ENCODE measurements at places on chromosomes 5 and 9.

DNA sequence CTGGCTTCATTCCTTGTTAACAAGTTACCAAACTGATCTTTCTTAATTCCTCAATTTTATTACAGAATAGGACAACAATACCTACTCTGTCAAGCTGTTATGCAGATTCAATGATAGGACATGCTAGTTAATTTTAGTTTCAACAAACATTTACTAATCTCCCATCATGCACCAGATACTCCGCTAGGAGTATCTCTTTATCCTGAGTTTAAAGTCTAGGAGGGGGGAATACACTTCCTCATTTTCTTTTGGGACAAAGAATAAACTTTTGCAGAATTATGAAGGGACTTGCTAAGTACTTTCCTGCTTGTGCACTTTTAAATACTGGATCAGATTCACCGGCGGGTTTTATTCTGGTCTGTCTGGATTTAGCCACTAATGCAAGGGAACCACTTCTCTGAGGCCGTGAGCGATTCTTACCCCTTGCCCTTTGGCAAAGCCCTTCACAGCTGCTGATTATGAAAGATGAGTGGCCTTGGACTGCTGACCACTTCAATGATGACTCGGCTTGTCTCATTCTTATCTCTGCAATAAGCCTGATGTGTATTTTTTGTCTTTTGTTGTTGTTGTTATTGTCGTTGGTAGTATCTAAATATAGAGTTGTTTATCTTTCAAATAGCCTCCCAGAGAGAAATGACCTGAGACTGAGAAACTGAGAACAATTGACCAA lies 73.9 kb downstream of the RMI1 start:
- no peaks in the 10 kb centered on the region for H3K36me3 ChIP-seq
- DNase-seq, result no peak
- no peak overlapping the region for H3K27ac ChIP-seq
- no peak overlapping the region for H3K4me3 ChIP-seq
- H3K27me3 ChIP-seq, result no peaks in the 10 kb centered on the region

- H3K27ac ChIP-seq, result no peak overlapping the region
- no peak for DNase-seq
- no peaks in the 10 kb centered on the region for H3K27me3 ChIP-seq
- no peaks in the 10 kb centered on the region for H3K36me3 ChIP-seq
- H3K4me3 ChIP-seq, result no peak overlapping the region
These were observed 216.5 kb upstream of the NR4A3 start for GRCh38 chr9:99605016-99605743.

DNA sequence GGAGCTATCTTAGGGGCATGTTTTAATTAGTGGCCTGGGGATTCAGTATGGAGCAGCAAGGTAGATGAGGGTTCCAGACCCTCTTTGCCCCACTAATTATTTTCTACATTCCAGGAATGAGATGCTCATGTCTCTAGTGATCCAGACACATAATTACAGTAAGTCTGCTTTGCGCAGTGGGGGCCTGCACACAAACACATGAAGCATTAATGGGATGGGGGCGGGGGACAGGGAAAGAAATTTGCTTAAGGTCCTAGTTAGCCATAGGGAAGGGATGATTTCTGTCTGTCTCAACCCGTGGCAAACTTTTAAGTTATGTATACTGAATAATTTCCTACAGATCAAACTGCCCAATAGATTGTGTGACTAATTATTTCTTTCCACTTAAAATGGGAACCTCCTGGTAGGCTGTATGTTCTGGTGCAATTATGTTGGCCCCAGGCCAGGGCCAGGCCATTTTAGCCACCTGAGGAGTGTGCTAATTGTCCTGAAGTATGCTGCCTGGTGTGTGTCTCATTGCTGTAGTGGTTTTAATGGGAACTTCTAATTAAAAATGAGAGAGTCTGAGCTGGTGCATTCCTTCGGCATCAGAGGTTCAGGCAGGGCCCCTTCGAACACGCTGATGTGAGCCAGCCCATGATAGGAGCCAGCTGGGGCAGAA lies 134.4 kb downstream of the PTTG1 start:
- no peaks in the 10 kb centered on the region for H3K27me3 ChIP-seq
- H3K4me1 ChIP-seq, result no peaks in the 10 kb centered on the region
- no peak overlapping the region for H3K4me3 ChIP-seq
- H3K27ac ChIP-seq, result no peak overlapping the region
- DNase-seq, result no peak
- H3K36me3 ChIP-seq, result no peaks in the 10 kb centered on the region

DNA sequence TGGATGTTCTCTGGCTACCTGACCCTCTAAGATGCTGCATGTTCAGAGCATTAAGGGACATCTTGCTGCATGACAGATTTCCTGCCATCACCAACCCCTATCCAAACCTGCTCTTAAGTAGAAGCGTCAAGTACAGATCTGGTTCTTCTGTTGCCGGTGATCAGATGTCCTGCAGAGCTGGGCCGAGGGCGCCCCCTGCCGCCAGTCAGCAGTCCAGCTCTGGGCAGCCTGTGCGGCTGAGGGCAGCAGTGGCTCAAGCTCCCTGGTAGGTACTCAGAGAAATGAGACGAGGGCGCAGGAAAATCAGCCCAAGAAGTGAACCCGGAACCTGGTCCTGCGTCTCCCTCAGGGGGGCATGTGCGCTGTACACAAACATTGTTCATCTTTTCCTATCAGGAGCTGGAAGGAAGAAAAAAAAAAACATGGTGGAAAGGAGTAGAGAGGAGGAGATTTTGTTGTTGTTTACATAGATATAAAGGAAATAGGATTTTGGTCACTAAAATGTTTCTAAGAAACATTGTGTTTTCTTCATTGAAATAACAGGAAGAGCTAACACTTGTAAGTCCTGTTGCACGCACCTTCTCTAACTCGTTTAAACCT lies 95.8 kb downstream of the CFAP90 start:
- H3K4me3 ChIP-seq, result no peak overlapping the region
- no peak overlapping the region for H3K27ac ChIP-seq
- H3K36me3 ChIP-seq, result no peaks in the 10 kb centered on the region
- H3K27me3 ChIP-seq, result no peaks in the 10 kb centered on the region

DNA sequence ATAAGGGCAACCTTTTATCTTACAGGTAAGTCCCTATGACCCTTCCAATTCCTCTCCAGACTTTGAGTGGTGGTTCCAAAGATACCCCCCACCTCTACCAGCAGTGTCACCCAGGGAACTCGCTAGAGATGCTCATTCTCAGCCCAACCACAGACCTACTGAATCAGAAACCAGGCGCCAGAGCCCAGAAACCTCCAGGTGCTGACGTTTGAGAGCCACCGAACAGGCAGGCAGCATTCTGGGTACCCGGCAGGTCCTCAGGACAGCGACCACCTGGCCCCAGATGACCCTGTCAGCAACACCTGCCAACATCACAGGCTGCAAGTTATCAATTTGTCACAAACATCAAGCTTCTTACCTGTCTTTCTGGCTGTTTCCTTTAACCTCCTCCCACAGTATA lies 19.5 kb downstream of the RAPGEF1 start:
- no peaks in the 10 kb centered on the region for H3K27me3 ChIP-seq
- H3K36me3 ChIP-seq, result no peaks in the 10 kb centered on the region
- no peak for DNase-seq
- no peak overlapping the region for H3K27ac ChIP-seq
- H3K4me3 ChIP-seq, result no peak overlapping the region

DNA sequence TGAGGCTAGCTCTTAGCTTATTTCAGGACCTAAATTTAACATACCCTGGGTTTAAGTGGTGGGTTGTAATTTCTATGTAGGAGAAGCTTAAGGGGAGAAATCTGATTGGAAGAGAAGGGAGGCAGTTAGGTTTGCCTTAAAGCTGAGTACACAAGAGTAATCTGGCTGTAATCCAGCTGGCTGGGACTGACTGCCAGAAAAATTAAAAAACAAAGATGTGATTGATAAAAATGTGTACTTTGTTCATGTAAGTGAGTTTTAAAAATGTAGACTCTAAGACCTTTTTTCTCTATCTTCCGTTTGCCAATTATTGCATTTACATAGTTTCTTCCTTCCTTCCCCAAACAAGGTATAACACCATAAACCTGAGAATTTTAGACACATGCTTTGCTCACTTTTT lies 17.5 kb upstream of the MSMP start:
- no peaks in the 10 kb centered on the region for H3K27me3 ChIP-seq
- DNase-seq, result no peak
- H3K27ac ChIP-seq, result no peak overlapping the region
- H3K36me3 ChIP-seq, result no peaks in the 10 kb centered on the region

DNA sequence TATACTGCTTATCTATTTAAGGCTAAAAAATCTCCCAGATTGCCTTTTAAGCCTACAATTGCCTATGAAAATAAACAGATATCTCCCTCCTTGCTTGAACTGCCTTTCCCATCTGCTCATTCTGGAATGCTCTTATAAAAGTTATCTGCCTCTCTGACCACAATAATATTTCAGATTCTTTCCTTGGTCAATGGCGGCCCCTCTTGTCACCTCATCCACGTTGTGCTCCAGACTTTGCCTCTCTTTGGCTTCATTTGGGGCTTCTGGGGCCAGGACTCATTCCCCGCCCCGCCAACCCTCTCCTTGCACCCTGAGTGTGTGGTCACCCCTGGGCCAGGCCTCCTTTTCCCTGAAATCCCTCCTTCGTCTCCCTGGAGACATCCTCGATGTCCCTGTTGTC lies 110.0 kb upstream of the RPS23 start:
- no peaks in the 10 kb centered on the region for H3K27me3 ChIP-seq
- no peak overlapping the region for H3K27ac ChIP-seq
- no peaks in the 10 kb centered on the region for H3K36me3 ChIP-seq
- no peaks in the 10 kb centered on the region for H3K4me1 ChIP-seq
- no peak overlapping the region for H3K4me3 ChIP-seq
- no peak for DNase-seq

DNA sequence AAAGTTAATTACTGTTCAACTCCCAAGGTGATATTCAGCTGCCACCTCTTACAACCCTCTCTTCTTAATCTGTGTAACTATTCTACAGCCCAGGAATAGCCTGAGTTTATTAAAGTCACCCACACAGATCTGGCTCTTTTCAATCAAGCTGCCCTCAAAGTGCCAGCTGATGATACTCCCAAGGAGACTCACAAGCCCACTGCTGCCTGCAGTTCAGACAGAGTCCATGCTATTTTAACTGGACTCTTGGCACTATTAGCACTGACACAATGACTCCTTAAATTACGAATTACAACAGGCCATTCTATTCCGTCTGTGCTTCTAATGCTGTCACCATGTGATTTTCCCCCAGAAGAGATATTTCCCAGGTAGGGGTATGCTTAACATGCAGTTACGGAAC lies 26.3 kb downstream of the REEP5 start:
- peaks cover 7% of the 10 kb centered on the region for H3K36me3 ChIP-seq
- H3K27me3 ChIP-seq, result no peaks in the 10 kb centered on the region
- DNase-seq, result no peak
- H3K4me3 ChIP-seq, result no peak overlapping the region

GRCh38 chr5:100777680-100778300 lies 125.3 kb downstream of the ST8SIA4 start:
- no peak for DNase-seq
- no peak overlapping the region for H3K27ac ChIP-seq
- H3K4me1 ChIP-seq, result 0 out of 2 replicates have a peak, but pooled peaks cover under 1% of the 10 kb centered on the region
- H3K27me3 ChIP-seq, result no peaks in the 10 kb centered on the region

GRCh38 chr5:51731421-51732029 lies 348.3 kb downstream of the ISL1 start:
- no peaks in the 10 kb centered on the region for H3K27me3 ChIP-seq
- no peaks in the 10 kb centered on the region for H3K4me1 ChIP-seq
- no peak overlapping the region for H3K4me3 ChIP-seq
- H3K36me3 ChIP-seq, result no peaks in the 10 kb centered on the region
- DNase-seq, result no peak

DNA sequence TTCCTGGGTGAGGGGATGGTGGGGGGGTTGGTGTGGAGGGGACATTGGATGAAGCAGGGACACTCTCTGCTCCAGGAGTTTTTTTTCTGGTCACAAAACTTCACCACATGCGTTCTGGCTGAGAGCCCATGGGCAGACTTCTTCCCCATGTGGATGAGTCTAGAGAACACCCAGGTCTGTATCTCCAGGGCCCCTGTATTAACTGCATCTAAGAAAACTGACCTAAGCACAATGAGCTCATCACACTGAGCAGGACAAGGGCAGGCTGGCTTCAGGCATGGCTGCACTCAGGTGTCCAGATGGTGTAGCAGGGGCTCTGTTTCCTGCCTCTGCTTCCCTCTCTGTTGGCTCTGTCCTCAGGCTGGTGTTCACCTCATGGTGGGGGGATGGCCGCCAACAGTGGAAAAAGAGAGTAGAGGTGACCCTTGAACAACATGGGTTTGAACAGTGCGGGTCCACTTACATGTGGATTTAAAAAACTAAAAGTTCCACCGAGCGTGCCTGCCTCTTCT lies 85.3 kb upstream of the STC2 start:
- no peaks in the 10 kb centered on the region for H3K36me3 ChIP-seq
- H3K27ac ChIP-seq, result no peak overlapping the region
- no peaks in the 10 kb centered on the region for H3K27me3 ChIP-seq
- no peak overlapping the region for H3K4me3 ChIP-seq

- no peaks in the 10 kb centered on the region for H3K4me1 ChIP-seq
- no peaks in the 10 kb centered on the region for H3K36me3 ChIP-seq
- no peak overlapping the region for H3K27ac ChIP-seq
- H3K27me3 ChIP-seq, result no peaks in the 10 kb centered on the region
These were observed 54.1 kb downstream of the ABLIM3 start for GRCh38 chr5:149195337-149195887.

GRCh38 chr5:83475935-83476814 lies 4.6 kb downstream of the VCAN start:
- no peaks in the 10 kb centered on the region for H3K36me3 ChIP-seq
- peak overlapping the region; percentile 12 for H3K4me3 ChIP-seq
- no peaks in the 10 kb centered on the region for H3K4me1 ChIP-seq
- no peak for DNase-seq
- H3K27me3 ChIP-seq, result no peaks in the 10 kb centered on the region

DNA sequence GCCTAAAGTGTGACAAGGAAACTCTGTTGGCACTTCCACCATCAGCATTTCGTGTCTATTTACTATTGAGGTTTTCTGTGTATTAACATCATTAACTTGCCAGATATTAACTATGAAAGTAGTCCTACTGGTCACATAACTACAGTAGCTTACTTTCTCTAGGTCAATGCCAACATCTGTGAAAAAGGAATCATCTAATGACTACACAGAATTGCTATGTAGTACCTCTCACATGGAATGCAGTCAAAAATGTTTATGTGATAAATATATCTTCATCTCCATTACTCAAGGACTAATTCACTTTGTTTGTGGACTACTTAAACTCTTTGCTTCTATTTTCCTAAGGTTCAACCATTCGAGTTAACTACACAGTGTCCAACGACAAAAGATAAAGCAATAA lies 2.1 kb downstream of the SCAI start:
- DNase-seq, result no peak
- H3K27me3 ChIP-seq, result no peaks in the 10 kb centered on the region
- no peaks in the 10 kb centered on the region for H3K4me1 ChIP-seq
- H3K36me3 ChIP-seq, result no peaks in the 10 kb centered on the region
- H3K27ac ChIP-seq, result no peak overlapping the region
- no peak overlapping the region for H3K4me3 ChIP-seq
